NCI-H2081 treated with DMSO at 0.1 percent for 48 hours (cell line): ENCODE measurements at places on chromosomes 12 and 14.

DNA sequence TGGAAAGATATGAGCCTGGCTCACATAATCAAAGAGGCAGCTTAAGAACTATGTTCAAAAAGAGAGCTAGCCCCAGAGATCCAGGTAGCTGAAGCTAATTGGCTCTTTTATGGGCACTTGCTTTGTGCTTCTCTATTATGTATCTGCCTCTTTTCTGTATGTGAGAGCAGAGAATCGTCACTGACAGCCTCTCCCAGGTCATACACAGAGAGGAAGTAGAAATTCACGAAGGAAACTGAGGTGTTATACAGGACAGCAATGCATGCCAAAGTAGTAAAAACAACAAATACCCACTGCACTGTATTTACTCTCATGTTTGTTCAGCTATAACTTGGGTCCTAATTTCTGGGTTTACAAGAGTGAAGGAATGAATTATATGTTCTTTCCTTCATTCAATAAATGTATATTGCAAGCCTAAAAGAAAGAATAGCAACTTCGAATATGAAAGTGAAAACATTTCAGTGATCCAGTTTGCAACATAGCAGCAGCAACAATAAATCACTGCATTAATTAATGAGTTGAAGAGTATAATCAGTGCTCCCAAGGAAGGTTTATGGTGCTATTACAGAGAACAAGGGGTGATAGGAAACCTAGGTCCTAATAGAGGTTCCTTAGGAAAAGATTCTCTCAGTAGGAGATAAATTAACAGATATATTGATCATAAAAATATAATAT lies 47.1 kb upstream of the ATXN7L3B start:
- DNase-seq: no peak

DNA sequence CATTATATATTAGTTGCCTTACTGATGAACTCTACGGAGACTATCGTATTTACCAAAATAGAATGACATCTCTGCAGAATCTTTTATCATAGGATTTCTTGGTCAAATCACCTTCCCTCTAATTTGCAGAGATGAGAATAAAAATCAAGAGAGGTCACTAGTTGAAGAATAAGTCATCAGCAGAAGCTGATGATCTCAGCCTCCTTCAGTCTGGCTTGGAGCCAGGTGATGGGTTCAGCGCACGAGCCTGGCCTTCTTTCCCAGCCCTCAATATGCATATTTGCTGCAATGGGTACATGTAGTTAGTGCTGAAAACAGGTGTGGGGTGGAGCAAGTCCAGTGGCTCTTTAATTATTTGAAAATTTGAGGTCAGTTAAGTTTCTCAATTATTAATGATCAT lies 19.2 kb upstream of the EMP1 start:
- DNase-seq: no peak

GRCh38 chr12:75172611-75173010 lies 37.0 kb downstream of the KCNC2 start:
- no peak for DNase-seq

DNA sequence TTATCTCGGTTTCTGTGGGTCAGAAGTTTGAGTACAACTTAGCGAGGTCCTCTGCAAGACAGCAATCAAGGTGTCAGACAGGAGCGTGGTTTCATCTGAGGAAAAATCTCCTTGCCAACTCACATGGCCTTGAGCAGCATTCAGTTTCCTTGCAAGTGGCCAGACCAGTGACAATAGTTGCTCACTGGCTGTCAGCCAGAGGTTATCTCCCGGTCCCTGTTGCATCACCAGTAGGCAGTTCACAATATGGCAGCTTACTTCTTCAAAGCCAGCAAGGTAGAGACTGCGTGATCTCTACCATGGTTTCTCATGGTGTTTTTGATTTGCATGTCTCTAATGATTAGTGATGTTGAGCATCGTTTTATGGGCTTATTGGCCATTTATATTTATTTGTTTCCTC lies 143.8 kb upstream of the DAAM1 start:
- DNase-seq: no peak

GRCh38 chr14:68922201-68922621 lies 56.9 kb downstream of the ACTN1 start:
- DNase-seq: no peak

DNA sequence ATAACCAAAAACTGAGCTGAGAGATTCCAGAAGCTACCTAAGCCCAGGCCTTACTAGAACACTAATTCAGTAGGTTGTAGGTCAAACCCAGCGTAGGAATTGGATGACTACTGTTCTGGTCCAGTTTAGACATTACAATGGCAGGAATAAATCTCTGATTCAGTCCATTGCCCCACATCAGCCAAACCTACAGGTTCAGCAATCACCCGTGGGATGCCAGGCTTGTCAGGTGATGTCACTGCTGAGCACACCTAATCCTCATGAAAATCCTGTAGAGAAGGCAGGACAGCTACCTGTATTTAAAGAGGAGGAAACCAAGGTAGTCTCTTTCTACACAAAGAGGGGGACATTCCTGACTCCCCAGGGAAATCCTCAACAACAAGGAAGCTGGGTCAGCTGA lies 63.7 kb downstream of the RFX4 start:
- DNase-seq: no peak
